ENCODE measurements at places on chromosomes 1 and 21.

GRCh38 chr1:232145768-232146167 is 484.2 kb downstream of the SIPA1L2 start:
- DNase-seq = no peak

- no peak for DNase-seq
These were observed 8.3 kb upstream of the CSRP1 start for GRCh38 chr1:201515062-201515750.

- DNase-seq = no peak
These were observed 1.8 kb upstream of the HSPG2 start for GRCh38 chr1:21938732-21939538.

DNA sequence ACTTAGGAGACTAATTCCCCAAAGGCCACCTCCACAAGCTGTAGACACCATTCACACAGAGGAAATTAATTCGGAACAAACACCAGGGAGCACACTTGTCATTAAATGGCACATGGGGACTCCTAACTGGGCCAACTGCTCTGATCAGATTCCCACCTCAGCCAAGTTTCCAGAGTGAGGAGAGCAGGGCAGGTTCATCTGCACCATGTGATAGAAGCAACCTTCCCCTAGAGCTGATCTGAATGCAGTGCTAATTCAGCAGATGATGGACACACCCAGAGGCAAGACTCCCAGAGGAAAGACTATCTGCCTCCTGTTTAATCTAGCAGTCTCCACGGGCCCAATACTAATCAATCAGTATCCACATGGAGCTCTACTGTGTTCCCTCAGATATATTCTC is 147.0 kb downstream of the VAV3 start:
- no peak for DNase-seq

- peak; percentile 88 for DNase-seq
These were observed 11.0 kb downstream of the EVA1C start for GRCh38 chr21:32423320-32424190.

DNA sequence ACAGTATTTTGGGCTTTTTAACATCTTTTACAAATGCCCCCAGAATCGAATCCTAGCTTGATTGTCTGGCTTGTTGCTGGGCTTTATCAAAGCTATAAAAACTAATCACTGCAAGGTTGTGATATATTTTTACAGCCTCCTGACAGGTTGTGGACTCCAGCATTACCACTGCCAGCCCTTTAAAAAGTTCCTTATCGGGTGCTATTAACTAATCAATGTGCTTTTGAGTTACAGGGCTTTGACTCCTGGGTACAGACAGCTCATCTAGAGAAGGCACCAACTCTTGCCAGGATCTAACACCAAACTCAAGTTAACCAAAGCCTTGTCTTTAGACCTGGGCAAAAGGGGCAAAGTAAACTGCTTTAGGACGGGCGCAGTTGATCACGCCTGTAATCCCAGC is 16.6 kb downstream of the GON4L start:
- DNase-seq = no peak

DNA sequence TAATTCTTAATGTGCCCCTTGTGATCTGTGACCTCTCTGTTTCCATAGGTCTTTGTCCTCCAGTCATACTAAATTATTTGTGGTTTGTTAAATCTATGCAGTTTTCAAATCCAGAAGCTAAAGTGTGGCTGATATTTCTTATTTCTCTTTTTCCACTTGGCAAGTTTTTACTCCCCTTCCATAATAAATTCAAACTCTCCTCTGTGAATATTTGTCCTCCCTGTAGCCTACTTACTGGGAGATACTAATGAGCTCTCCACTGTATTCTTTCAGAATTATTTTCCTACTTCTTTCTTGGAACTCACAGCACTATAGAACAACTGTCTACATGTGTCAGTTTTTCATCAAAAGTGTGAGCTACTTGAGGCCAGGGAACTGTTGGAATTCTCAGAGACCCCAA is 430.8 kb upstream of the PTBP2 start:
- DNase-seq = no peak

- no peak for DNase-seq
These were observed 78.0 kb downstream of the USP1 start for GRCh38 chr1:62514746-62515423.

DNA sequence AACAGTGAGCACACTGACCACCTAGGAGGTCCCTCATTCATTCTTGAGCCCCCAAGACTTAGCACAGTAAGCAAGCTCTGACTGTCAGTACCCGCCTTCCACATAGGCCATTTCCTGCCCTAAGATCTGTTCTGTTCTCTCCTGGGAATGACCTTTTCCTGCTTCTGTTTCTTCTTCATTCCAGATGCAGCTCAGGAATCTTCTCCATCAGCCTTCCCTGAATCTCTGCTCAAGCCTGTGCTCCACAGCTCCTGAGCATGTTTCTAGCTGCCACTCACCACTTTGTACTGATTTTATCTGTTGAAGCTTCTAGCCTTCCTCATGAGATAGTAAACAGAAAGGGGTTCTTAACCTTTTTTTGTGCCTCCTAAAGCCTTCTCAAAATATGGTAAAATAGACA is 56.6 kb downstream of the ZNF281 start:
- DNase-seq = peak; percentile 7

GRCh38 chr1:55318116-55318817 is 103.1 kb upstream of the USP24 start:
- no peak for DNase-seq

DNA sequence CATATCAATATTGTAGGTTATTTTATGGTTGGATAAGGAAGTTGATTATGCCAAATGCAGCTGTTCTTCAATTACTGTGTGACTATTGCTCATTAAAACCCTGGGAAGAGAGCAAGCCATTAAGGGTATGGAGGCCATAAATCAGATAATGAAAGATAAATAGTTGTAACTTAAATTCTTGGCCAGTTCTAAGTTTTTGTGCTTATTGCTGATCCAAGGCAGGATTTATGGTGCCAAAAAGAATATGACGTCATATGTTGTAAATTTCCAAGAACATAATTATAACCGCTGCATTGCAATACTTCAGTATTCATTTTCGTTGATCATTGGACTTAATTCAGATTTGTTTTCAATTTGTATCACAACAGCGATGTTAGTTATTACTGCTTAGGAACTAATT is 211.6 kb downstream of the LRRC40 start:
- DNase-seq = peak; percentile 5

GRCh38 chr1:11735854-11736745 is at the start of gene AGTRAP:
AGTRAP (plus strand) TSS chr1:11736136; CDS start chr1:11736209, 73 bp downstream.
- DNase-seq = peak; percentile 94

GRCh38 chr1:95223110-95223509 is 10.9 kb upstream of the RWDD3 start:
- DNase-seq = peak; percentile 21

DNA sequence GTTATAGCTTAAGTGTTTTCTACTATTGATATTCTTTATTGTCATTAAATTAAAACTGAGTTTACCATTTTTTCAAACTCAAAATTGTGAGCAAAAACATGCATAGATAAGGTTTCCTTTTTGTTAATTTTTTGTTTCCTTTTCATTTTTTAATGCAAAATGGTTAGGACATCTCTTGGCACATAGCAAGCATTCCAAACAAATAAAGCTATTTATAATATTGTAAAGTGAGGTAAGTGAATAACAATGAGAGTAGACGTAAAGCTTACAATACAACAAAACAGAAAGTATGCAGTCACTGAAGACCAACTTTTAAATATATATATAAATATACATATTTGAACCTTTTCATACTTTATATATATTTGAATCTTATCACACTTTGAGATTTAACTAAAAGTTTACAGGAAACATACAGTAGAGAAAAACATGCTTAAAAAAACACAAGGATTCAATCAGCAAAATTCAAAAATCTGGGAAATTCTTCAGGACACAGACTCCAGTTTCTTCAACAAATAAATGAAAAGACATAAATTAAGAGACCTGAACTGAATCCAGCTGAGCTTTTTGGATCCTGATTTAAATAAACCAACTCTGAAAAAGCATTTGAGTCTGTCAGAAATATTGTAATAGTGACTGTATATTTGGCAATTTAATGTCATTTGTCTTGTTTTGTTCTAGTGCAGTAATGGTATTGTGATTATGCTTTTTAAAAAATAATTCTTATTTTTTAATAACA is 67.5 kb upstream of the SAMSN1 start:
- no peak for DNase-seq

GRCh38 chr21:34333121-34333739 is 30.6 kb upstream of the KCNE2 start:
- DNase-seq = peak; percentile 63

DNA sequence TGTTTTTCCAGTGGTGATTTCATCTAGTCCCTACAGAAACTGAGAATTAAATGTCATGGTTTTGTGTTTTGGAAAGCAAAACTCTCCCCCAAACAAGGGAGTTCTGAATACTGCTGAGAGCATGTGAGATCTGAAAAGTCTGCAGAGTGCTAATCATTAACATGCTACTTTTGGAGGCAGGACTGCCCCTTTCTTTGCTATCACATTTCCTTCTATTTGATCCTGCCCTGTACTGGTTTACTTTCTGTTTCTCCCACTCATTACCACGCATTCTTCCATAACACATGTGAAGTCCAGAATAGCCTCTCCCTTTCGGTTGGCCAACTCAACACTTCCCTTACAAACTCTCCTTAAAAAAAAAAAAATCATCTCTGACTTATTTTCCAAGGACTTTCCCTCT is 63.6 kb downstream of the GADD45A start:
- DNase-seq = peak; percentile 63

DNA sequence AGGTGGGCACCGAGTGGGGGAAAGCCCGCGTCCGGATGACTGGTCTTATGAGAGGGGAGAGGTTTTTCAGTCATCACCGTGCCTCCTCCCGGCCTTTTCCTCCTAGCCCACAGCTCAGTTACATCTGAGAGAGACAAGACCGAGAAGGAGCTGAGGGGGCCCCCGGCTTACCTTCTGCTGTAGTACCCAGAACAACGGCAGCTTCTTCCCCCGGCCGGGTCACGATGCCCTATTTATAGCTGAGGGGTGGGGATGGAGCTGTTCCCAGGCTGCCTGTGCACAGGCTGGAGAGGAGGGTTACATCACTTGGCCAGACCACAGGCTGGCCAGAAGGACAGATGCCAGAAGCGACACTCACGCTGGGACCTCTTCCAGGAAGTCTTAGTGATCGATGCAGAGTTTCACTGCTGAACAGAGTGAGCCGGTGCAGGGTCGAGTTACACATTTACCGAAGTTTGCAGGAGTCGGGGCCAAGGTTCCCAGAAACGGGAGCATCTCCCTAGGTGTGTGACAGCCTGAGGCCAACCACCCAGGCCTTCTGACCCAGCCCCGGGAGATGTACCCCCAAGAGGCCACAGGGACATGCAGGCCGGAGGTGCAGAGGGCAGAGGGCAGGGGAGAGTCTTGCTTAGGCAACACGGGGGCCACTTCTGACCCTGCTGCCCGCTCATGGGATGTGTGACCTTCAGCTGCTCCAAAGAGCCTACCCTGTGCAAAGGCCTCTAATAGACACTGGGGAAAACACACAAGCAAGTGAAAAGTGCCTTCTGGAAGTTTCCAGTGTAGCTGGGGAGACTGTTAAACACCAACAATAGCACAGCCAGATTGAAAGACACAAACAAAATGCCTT is at the start of gene AGT:
Gene AGT, minus strand, starts transcription at position 208 of the 850 bp plus-strand sequence. CDS start 3,299 bp downstream, outside the sequence.
- peak; percentile 94 for DNase-seq

- DNase-seq = no peak
These were observed 27.0 kb downstream of the PKNOX1 start for GRCh38 chr21:43001316-43001715.

GRCh38 chr1:161726473-161727255 is 5.3 kb downstream of the FCRLB start:
- DNase-seq = peak; percentile 69

DNA sequence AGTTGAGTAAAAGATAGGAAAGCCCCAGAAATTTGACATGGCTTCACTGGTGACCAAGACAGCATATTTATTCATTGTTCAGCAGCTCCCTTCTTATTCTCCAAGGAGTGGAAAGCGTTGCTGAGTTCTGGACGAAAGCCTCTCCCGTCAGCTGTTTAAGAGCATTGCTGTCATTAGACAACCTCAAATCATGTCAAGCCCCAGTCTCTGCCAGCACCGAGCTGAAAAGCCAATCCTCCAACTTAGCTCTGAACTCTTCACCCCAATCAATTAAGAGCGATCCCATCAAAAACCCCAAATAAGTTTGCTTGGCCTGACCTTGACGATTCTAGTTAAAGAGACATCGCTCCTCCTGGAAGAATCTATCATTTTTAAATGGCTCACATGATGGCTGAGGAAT is 110.8 kb downstream of the PLPP3 start:
- no peak for DNase-seq

- DNase-seq = no peak
These were observed 82.1 kb downstream of the NENF start for GRCh38 chr1:212514782-212515181.

- DNase-seq = no peak
These were observed 62.3 kb downstream of the COL18A1 start for GRCh38 chr21:45467221-45467779.

GRCh38 chr1:172338295-172338735 is 82.2 kb upstream of the C1orf105 start:
- DNase-seq = no peak

GRCh38 chr1:52679048-52679447 is 19.1 kb downstream of the COA7 start:
- no peak for DNase-seq

DNA sequence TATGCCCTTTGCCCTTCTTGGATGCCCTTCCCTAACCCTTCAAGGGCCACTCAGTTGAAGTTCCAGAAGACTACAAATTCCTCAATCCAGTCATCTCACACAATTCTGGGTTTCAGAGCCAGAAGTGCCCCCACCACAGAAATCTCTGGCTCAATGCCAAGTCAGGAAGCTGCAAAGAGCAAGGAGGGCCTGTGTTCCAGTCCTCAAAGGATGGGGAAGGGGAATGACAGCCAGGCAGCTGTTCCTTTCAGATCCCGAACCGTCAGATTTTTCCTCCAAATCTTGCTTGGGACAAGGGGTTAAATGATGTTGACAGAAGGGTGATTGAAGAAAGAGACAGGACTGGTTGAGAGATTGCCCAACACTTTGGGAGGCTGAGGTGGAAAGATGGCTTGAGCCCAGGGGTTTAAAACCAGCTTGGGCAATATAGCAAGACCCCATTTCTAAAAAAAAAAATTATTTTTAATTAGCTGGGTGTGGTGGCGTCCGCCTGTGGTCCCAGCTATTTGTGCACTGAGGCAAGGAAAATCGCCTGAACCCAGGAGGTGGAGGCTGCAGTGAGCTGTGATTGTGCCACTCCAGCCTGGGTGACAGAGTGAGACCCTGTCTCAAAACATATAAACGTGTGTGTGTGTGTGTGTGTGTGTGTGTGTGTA is 716 bp upstream of the HPDL start:
- DNase-seq = no peak

- DNase-seq = no peak
These were observed 73.4 kb downstream of the DTL start for GRCh38 chr1:212108981-212109380.

DNA sequence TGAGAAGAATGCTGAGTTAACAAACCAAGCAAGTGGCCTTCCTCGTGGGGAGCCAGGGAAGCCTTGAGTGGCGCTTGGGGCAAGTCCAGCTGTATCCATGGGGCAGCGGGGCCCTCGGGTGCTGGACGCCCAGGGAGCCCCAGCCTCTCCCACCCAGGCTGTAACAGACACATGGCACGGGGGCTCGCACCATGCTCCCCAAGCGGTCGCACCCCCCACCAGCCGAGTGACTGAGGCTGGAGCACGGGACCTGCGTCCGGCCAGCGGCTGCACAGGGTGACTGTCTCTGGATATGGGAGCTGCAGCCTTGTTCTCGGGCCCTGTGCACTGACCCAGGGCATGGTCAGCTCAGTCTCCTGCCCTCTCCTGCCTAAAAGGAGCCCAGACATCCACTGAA is 53.9 kb upstream of the ACTRT2 start:
- DNase-seq = no peak

- DNase-seq = no peak
These were observed 134.4 kb downstream of the FMN2 start for GRCh38 chr1:240226102-240226501.

- peak; percentile 52 for DNase-seq
These were observed 77.0 kb upstream of the POU3F1 start for GRCh38 chr1:38123356-38124135.

GRCh38 chr1:95084317-95085176 is 11.8 kb upstream of the ALG14 start:
- peak; percentile 20 for DNase-seq

Measured in AG08395 (cell line).